ENCODE measurements at places on chromosomes 7 and 10.

- peak; percentile 46 for DNase-seq
Observed at GRCh38 chr10:125691160-125691981, 8.4 kb upstream of the TEX36 start.

- no peak for DNase-seq
Observed at GRCh38 chr7:31783221-31783620, 96.2 kb downstream of the PPP1R17 start.

DNA sequence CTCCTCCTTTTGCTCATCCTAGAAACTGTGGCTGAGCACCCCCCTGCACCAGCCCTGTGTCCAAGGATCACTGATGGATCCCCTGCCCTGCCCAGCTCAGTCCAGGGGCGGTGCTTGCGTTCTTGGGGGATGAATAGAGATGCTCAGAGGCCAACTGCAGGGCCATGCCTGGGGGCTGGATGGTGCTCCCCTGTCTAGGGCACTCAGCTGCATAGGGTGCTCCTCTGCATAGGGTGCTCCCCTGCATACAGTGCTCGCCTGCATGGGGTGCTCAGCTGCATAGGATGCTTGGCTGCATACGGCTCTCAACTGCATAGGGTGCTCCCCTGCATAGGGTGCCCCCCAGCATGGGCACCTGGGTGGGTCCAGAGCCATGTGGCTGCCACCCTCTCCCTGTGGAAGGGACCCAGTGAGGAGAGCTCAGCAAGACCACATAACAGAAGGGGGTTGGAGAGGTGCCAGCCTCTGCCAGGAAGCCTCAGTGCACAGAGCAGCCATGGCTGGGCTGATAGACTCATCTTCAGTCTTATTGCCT is 95.0 kb downstream of the BMS1 start:
- no peak for DNase-seq

- no peak for DNase-seq
Observed at GRCh38 chr7:50327443-50327842, 22.9 kb downstream of the IKZF1 start.

DNA sequence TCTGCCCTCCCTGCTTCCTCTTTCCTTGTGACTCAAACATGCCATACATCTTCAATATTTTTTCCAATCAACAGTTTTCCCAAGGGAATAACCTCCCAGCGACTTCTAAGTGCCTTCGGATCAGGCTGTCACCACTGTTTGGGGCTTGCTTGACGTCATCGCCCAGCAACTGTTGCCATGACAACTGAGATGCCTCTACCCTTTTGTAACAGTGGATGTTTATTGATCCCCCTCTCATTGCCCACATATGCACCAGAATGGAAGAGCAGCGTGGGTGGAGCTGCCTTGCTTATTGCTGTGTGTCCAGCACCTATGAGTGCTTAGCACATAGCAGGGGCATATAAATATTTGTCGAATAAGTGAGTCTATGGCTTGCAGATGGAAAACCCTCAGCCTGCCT is 14.4 kb downstream of the FFAR4 start:
- peak; percentile 78 for DNase-seq

- DNase-seq = peak; percentile 87
Observed at GRCh38 chr7:1065585-1066241, 21.4 kb downstream of the GPR146 start.

- DNase-seq = no peak
Observed at GRCh38 chr7:156897673-156898072, 4.7 kb upstream of the LMBR1 start.

- DNase-seq = no peak
Observed at GRCh38 chr7:115267503-115267902, 345.6 kb downstream of the MDFIC start.

- DNase-seq = no peak
Observed at GRCh38 chr10:128522551-128523308, 396.5 kb upstream of the MKI67 start.

GRCh38 chr10:122373108-122373507 is 1.4 kb upstream of the PLEKHA1 start:
- no peak for DNase-seq

GRCh38 chr7:144384555-144385245 is 18.8 kb downstream of the NOBOX start:
- DNase-seq = no peak

- DNase-seq = no peak
Observed at GRCh38 chr7:105935250-105935649, 27.8 kb upstream of the CDHR3 start.

DNA sequence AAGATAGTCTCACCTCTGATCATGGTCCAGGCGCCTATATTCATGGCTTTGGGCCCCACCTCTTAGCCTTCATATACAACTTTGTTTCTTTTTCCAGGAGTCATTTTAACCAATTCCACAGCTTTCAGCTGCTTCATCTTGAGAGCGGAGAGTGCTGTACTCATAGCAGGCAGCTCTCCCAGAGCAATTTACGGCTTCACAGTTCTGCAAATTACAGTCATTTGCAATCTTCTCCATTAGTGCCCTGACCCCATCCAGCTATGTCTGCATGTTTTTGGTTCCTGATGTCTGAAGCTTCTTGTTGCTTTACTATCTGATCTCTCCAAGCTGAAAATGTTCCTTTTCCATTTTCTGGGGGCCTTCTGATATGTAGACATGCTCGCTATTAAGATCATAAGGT is 18.0 kb upstream of the MEST start:
- DNase-seq = no peak

DNA sequence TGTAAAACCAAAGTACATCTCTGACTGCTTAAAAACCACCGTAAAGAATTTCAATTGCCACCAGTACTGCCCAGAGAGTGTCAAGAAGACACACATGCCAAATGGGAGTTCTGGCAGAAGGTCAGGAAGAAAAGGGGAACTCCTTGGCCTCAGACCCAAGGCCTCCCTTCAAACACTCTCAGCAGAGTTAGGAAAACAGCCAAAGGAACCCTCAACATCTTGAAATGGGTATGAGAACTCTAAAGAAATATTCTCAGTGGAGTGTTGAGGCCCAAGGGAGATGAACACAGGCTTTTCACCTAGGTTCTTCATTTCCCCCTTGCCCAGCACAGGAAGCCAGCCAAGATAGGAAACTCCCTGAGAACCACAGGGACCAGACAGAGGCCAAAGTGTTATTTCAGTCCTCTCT is 96.1 kb upstream of the ASAH2 start:
- no peak for DNase-seq

DNA sequence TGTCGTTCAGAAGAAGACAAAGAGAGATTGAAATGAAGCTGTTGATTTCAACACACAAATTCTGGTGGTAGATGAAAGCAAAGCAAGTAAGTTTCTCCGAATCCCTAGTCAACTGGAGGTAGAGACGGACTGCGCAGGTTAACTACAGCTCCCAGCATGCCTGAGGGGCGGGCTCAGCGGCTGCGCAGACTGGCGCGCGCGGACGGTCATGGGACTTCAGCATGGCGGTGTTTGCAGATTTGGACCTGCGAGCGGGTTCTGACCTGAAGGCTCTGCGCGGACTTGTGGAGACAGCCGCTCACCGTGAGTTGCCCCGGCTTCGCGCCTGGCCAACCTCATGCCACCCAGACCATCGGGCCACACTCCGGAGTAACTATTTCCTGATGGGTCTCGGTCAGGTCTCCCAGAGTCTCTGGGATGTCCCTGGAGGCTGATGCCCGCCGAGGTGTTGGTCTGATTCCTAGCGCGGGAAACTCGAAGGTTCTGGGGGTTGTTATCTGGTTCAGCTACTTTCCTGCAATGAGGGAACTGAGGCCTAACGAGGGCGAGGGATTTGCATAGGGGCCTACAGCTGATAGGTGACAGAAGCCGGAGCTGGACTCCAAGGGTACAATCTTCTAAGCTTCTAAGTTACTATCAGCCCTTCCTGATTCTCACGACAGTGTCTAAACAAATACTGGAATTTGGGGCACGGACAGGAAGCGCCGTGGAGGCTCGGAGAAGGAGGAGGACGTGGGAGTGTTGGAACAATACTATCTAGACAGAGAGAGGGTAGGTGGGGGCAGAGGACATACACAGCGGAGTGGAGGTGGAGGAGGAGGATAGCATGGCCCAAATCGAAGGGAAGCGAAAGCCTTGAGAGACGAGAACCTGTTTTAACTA is at the start of gene RPP30:
RPP30 (plus strand) TSS at position 209 of the 882 bp plus-strand sequence; CDS start at position 222, 13 bp downstream.
- DNase-seq = peak; percentile 93

DNA sequence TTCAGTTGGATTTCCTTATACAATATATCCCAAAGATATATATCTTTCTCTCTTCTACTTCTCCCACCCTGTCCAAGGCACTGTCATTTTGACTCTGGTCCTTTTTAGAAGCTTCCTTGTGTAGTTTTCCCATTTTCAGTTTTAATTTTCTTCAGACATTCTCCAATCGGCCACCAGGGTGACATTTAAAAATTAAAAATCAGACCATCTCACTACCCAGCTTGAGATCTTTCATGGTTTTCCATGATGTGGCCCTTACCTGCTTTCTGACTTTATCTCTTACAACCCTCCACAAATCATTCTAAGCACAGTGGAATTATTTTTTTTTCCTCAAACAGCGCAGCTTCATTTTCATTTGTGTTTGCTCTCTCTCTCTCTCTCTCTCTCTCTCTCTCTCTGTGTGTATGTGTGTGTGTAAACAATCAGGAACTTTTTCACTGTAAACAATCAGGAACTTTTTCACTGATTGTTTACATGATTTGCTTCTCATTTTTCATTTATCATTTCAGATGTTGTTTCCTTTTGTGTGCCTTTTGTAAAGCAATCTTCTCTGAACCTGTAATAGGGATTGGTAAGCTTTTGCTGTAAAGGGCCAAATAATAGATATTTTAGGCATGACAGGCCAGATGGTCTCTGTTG is 348.9 kb downstream of the ATRNL1 start:
- no peak for DNase-seq

DNA sequence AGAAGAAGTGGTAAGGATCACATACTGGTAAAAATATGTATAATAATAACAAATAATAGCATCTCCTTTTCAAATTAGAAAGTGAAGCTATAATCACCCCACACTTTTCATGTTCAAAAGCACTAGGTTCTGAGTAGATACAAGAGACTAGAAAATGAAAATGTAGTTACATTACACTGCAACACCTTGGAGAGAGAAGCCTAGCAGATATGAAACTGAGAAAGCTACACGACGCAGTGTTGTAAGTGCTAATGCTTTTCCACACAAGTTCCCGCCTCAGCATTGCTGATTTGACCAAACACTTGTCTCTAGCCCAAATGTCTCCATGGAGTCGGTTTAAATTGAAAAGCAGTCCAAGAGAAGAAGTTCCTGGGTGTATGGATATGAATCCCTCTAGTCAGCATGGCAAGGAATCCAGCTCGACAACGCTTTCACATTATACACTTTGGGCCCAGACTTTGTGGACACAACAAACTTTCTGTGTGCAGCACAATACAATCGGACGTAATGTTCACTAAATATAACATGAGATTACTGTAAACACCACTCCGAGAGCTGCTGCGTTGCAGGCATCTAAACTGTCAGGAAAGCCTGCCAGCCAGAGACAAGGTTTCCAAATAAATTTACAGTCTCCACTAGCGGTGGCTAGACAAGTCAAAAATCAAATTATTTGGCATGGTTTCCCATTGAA is 1.7 kb downstream of the PDE1C start:
- no peak for DNase-seq

- DNase-seq = no peak
Observed at GRCh38 chr10:28973309-28973972, 296.1 kb downstream of the BAMBI start.

DNA sequence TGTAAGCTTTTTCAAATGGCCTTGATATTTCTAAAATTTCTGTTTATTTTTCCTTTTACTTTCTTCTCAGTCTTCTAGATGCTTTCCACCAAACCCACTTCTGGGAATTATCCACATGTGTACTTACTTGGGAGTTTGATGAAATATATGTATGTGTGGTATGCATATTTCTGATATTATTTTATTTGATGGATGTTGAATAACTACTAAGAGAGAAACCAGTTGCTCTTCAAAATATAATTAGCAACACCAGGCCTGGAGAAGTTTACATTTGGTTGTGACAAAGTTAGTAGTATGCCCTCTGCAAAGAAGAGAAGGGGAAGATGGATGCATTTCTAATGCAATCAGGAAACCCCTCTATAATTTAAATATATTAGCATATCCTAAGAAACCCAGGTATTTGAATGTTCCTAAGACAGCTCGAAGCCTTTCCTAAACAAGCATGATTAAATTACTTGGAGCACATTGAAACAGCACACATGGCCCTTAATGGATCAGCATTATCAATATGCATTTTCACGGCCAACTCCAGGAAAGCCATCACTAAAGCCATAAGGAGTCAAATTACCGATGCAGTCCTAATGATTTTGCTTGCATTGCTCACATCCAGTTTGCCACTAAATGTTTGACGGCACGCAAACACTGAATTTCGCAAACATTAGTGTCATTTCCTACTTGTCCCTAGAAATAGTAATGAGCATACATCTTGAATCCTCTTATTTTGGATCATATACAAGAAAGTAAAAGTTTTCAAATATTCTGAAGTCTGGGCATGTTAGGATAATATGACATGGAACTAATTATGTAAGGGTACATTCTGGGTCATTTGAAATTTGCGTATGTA is 393.8 kb downstream of the EXOC4 start:
- DNase-seq = no peak

DNA sequence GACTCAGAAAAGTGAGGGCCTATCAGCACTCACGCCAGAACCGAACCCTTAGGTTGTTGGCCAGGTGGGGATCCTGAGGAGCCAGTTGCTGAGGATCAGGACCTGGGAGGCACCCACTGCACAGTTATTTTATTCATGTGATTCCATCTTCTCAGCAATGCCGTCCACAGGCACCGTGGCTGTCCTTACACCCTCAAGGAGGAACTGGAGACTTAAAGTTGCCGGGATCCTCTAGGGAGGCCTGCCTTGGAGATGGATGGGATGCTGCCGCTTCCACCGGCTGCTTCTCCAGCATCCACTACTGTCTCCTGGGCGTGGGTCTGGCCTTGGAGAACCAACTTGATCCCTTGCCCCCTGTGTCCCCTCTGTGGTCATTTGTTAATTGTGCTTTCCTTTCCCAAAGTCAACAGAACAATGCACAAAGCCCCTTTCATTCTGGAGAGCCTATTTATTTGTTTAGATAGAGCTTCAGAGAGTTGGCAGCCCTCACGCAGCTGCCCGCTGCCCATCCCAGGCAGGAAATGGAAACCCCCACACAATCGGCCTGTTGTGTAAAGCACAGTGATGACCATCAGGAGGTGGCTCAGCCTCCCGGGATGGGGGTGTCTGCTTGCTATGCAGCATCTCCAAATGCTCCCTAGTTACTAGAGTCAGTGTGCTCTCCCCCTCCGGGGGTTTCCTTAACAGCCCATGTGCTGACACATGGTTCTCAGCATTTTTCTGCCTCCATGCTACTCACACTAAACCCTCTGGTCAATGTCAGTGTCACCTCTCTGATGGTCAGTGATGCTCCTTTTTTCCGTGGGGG is 52.9 kb upstream of the IGFBP3 start:
- DNase-seq = no peak

- no peak for DNase-seq
Observed at GRCh38 chr7:106693677-106694353, 32.9 kb upstream of the CCDC71L start.

GRCh38 chr10:7786430-7786829 is 1.4 kb downstream of the KIN start:
- DNase-seq = no peak

GRCh38 chr10:43902842-43903241 is 254.2 kb upstream of the ZNF32 start:
- no peak for DNase-seq

GRCh38 chr7:100675105-100675451 is 1.5 kb downstream of the GNB2 start:
- DNase-seq = no peak
